Upper lobe of left lung (tissue), 6 donors: ENCODE measurements at places on chromosomes 1 and 21. TPM values are rescaled to one million over a fixed set of nuclear protein-coding genes. Genes with fewer than 3 reads are reported as not detected.

Gene AHDC1
- 38.5 TPM for total RNA-seq

GRCh38 chr1:107057197-107058133, 991 bp downstream of the PRMT6 start:
- H3K4me1 ChIP-seq = peaks cover 9% of the 10 kb centered on the region
- peak; percentile 59 for DNase-seq
- peak overlapping the region; percentile 93 for H3K4me3 ChIP-seq
- no peaks in the 10 kb centered on the region for H3K27me3 ChIP-seq
- peak overlapping the region; percentile 88 for H3K27ac ChIP-seq

Gene HSF2BP
- total RNA-seq = not detected

- no peaks in the 10 kb centered on the region for H3K27me3 ChIP-seq
- H3K4me1 ChIP-seq = peaks cover 15% of the 10 kb centered on the region
- H3K27ac ChIP-seq = peak overlapping the region; percentile 70
- no peaks in the 10 kb centered on the region for H3K36me3 ChIP-seq
- H3K4me3 ChIP-seq = no peak overlapping the region
These were observed 203.4 kb upstream of the RAB4A start for GRCh38 chr1:229067546-229067945.

DNA sequence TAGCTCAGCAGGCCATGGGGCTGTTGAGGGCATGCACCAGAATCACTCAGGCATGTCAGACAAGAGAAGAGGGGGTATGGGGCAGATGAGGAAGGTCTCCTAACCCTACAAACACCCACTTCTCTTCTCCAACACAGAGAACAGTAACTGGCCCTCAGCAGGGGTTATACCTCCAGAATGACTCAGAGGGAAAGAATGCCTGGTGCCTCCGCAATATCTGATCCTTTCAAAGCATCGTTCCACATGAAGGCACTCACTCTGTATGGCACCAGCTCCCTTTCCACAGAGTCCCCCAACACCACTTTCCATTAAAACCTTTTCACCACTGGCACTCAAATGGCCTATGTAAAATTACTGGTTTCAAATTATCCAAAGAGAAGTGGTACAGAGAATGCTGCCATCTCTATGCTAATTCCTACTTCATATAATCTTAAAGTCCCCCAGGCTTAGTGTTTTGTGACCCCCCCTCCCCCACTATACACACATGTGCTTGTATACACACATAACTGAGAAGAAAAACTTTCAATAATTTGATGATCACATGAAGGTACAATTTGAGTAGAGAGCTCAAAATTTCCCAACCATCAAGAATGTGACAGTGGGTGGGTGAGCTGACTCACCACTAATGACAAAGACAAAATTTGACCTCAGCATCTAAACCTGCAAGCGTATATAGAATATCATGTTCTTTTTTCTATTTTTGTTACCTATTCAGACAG, 91.5 kb downstream of the SIPA1L2 start:
- no peak overlapping the region for H3K27ac ChIP-seq
- no peak overlapping the region for H3K4me3 ChIP-seq
- H3K4me1 ChIP-seq = peaks cover 12% of the 10 kb centered on the region

DNA sequence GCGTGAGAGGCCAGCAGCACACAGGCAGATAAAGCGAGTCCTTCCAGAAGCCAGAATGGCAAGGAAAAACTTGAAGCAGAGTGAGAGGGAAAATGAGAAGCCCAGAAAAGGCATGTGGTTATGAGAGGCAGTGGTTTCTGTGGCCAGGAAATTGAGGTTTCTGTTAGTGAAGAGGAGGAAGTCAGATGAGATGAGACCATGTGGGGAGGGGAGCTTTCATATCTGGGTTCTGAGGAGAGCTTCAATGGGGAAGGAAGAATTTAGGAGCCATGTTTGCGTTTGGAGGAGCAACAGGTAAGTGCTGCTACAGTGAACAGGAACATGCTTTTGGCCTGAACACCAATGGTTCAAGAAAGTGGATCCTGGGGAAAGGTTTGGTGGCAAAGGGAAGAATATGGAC, 6.1 kb upstream of the CD1A start:
- no peak overlapping the region for H3K27ac ChIP-seq
- peak; percentile 51 for DNase-seq
- no peaks in the 10 kb centered on the region for H3K27me3 ChIP-seq

Gene GNG12
- 54.6 TPM for total RNA-seq

GRCh38 chr1:196259316-196259715, 348.9 kb downstream of the KCNT2 start:
- no peaks in the 10 kb centered on the region for H3K27me3 ChIP-seq
- no peak for DNase-seq
- no peak overlapping the region for H3K4me3 ChIP-seq
- no peaks in the 10 kb centered on the region for H3K4me1 ChIP-seq

Gene LRRC7
- not detected for total RNA-seq

Gene HSD11B1
- total RNA-seq = 21.4 TPM

GRCh38 chr1:211697356-211697755, 21.9 kb upstream of the NEK2 start:
- no peak for DNase-seq
- no peaks in the 10 kb centered on the region for H3K27me3 ChIP-seq
- no peak overlapping the region for H3K4me3 ChIP-seq

GRCh38 chr1:214193691-214194090, 87.3 kb upstream of the SMYD2 start:
- H3K36me3 ChIP-seq = no peaks in the 10 kb centered on the region
- no peaks in the 10 kb centered on the region for H3K4me1 ChIP-seq
- DNase-seq = no peak
- no peaks in the 10 kb centered on the region for H3K27me3 ChIP-seq
- H3K4me3 ChIP-seq = no peak overlapping the region
- H3K27ac ChIP-seq = no peak overlapping the region

Gene RGS8
- total RNA-seq = not detected

- no peak overlapping the region for H3K27ac ChIP-seq
- no peak for DNase-seq
- no peaks in the 10 kb centered on the region for H3K36me3 ChIP-seq
- peaks cover 9% of the 10 kb centered on the region for H3K4me1 ChIP-seq
These were observed 36.6 kb downstream of the RUNX3 start for GRCh38 chr1:24893431-24893830.

DNA sequence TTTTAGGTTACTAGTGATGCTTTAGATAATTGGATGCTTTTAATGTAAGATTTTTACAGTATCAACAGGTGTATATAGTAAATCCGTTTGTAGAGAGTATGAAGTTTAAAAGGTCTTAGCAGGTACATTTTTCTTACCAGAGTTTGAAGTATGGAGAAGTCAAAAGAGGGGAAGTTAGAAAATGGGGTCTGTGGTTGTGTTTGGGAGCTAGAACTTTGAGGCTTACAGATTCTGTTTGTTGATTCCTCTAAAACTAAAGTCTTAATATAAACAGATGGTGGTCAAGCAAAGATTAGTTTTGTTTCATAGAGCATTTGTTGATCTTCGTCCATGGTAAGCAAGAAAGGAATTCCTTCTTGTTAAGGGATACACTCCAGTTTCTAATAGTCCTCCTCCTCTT, 35.8 kb downstream of the CDC42 start:
- H3K27me3 ChIP-seq = no peaks in the 10 kb centered on the region
- DNase-seq = no peak
- peaks cover 48% of the 10 kb centered on the region for H3K4me1 ChIP-seq
- H3K4me3 ChIP-seq = no peak overlapping the region
- H3K27ac ChIP-seq = no peak overlapping the region

Gene ESRRG
- 1.1 TPM for total RNA-seq

- H3K36me3 ChIP-seq = no peaks in the 10 kb centered on the region
- H3K4me1 ChIP-seq = no peaks in the 10 kb centered on the region
- no peak overlapping the region for H3K27ac ChIP-seq
These were observed 302.0 kb upstream of the ADGRL2 start for GRCh38 chr1:81498471-81499462.

Gene SLC9C2
- total RNA-seq = 0.98 TPM

- H3K27me3 ChIP-seq = no peaks in the 10 kb centered on the region
- peaks cover 9% of the 10 kb centered on the region for H3K4me1 ChIP-seq
- DNase-seq = no peak
These were observed 13.2 kb downstream of the SLX9 start for GRCh38 chr21:44952929-44953627.

- no peaks in the 10 kb centered on the region for H3K4me1 ChIP-seq
- H3K36me3 ChIP-seq = no peaks in the 10 kb centered on the region
- no peak overlapping the region for H3K27ac ChIP-seq
- no peak overlapping the region for H3K4me3 ChIP-seq
These were observed 207.6 kb downstream of the S1PR1 start for GRCh38 chr1:101444381-101444780.

DNA sequence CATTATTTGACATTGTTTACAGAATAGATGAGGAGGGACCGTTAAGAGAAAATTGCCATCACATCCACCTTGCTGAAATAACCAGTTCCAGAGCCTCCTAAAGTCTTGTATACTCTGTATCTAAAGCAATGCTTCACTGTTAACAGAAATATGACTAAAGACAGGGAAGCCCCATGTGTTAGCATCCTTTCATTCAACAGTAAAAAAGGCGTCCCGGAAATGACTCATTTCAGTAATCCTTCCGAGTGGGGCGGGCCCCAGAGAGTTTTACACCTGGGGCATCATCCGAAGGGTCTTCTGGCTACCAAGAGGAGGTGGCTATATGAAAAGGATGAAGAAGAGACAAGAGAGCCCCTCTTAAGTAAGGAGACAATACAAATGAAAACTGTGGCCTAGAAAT, 227.2 kb downstream of the SLC45A1 start:
- H3K36me3 ChIP-seq = no peaks in the 10 kb centered on the region
- no peak overlapping the region for H3K4me3 ChIP-seq
- H3K27ac ChIP-seq = no peak overlapping the region
- H3K27me3 ChIP-seq = no peaks in the 10 kb centered on the region
- no peak for DNase-seq
- H3K4me1 ChIP-seq = no peaks in the 10 kb centered on the region

DNA sequence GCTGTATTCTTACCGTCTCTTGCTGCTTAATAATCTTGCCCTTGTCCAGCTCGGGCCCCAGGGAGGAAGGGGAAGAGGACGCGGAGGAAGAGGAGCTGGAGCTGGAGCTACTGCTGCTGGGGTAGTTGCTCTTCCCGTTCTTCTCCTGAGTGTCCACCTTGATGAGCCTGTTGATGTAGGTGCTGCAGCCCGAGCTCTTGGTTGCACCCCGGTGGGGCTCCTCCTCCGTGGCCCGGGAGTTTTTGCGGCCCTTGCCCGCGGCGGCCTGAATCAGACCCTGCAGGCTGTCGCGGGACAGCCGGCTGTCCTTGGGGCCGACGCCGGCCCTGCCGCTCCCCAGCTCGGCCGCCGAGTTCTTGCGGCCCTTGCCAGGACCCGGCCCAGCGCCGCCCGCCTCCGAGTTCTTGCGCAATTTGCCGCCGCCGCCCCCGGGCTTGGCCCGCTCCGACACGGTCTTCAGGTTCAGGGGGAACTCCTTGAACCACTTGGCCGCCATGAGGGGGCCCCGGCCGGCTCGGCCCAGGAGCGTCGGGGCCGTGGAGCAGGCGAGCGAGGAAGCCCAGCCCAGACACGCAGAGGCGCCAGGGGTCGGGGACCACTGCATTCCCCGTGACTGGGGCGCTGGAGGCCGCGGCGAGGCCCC, 475 bp upstream of the TDRD10 start:
- H3K4me1 ChIP-seq = peaks cover 48% of the 10 kb centered on the region
- H3K4me3 ChIP-seq = peak overlapping the region; percentile 41
- no peaks in the 10 kb centered on the region for H3K36me3 ChIP-seq
- H3K27me3 ChIP-seq = peaks cover 17% of the 10 kb centered on the region
- H3K27ac ChIP-seq = peak overlapping the region; percentile 84

DNA sequence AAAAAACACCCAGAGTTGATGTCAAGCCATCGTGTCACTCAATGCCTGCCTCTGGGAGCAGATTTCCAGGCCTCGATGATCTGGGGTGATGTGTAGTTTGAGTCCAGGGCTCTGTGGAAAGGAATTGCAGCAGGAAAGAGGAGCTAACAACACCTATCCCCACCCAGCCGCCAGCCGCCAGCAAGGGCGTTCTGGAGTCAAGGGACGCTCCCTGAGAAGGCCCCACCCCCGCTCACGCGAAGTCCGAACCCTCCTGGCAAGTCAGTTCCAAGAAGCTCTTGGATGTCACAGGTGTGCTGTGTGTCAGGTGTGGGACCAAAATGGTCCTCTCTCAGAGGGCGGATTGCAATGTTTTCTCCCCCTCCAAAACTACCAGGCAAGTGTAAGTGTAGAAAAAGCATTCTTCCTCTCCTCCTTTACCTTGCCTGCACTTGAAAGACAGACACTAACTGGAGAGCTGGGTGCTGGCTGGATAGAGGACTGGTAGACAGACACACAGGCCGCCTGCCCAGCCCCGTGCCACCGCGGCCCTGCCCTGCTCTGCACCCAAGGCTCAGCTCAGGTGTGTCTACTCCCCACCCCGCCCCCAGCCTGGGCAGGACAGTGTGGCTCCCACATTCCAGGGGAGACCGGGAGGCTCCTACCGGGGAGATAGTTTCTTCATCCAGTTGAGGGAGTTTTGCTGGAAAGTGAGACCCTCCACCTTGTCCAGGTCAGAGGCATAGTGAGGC, 8.5 kb downstream of the AGT start:
- DNase-seq = no peak
- H3K27me3 ChIP-seq = no peaks in the 10 kb centered on the region
- no peaks in the 10 kb centered on the region for H3K36me3 ChIP-seq

Gene SRGAP2B
- total RNA-seq = 39.2 TPM

- no peak overlapping the region for H3K27ac ChIP-seq
- no peak overlapping the region for H3K4me3 ChIP-seq
- DNase-seq = no peak
- no peaks in the 10 kb centered on the region for H3K4me1 ChIP-seq
These were observed 67.4 kb downstream of the WLS start for GRCh38 chr1:68164918-68165317.

Gene GSTM2
- total RNA-seq = 38.2 TPM

- peaks cover 19% of the 10 kb centered on the region for H3K4me1 ChIP-seq
- H3K27me3 ChIP-seq = no peaks in the 10 kb centered on the region
- H3K4me3 ChIP-seq = no peak overlapping the region
- no peaks in the 10 kb centered on the region for H3K36me3 ChIP-seq
- H3K27ac ChIP-seq = peak overlapping the region; percentile 67
These were observed 57.9 kb upstream of the FMOD start for GRCh38 chr1:203408486-203409481.

GRCh38 chr1:20259646-20260045, 31.0 kb upstream of the VWA5B1 start:
- no peaks in the 10 kb centered on the region for H3K27me3 ChIP-seq
- no peaks in the 10 kb centered on the region for H3K4me1 ChIP-seq
- no peak for DNase-seq
- H3K36me3 ChIP-seq = no peaks in the 10 kb centered on the region
- H3K27ac ChIP-seq = no peak overlapping the region

DNA sequence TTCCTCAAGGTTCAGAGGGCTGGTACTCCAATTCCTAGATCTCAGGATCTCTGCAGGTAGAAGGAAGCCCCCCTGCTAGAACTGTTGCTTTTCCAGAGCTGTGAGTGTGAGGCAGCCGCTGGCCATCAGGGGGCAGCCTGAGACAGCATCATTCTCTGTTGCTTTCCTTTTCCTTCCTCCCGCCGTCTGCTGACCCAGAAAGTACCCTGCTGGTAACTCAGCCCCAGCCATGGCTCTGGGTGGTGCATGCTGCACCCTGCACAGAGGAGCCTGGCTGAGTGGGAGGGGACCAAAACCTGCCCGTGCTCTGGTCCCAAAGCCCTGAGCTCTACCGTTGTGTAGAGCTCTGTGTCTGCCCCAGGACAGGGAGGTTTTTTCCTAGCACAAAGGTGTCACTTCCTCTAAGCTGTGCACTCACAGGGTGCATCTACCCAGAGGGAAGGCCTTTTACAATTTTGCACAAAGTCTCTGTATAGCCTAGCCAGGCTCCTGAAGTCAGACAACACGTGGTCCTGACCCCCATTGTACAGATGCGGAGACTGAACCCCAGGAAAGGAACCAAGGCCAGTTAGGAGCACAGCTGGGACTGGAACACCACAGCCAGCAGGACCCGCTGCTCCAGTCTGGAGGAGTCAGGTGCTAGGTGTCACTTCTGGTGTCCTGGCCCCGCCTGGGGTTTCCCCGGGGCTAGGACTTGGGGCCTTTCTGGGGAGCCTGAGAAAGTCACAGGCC, 5.6 kb upstream of the FAM131C start:
- no peaks in the 10 kb centered on the region for H3K36me3 ChIP-seq
- no peak overlapping the region for H3K27ac ChIP-seq
- H3K4me1 ChIP-seq = peaks cover 6% of the 10 kb centered on the region
- H3K27me3 ChIP-seq = no peaks in the 10 kb centered on the region
